SK-N-SH (cell line): ENCODE measurements at places on chromosomes 2 and 18.
A peak's percentile ranks its signal among the peaks of the same experiment; 100 is the strongest.

GRCh38 chr2:201116959-201117734 is 1.2 kb downstream of the CFLAR start:
- no peak for DNase-seq

DNA sequence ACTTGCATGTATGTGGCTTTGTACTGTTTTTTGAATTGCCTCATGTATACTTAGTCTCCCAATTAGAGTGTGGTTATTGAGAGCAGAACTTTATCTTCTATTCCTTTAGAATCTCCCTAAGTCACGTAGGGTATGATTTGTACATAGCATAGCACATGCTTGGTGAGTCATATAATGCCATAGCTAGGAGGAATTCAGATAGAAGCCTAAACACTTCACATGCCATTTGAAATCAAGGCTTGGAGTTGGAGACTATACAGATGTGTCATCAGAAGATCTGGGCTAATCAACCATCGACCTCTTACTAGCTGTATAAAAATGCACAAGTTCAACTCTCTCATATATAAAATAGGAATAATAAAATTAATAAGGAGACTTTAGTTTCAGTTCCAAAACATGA is 222.6 kb upstream of the ST6GAL2 start:
- DNase-seq = no peak

- DNase-seq = peak; percentile 84
Observed at GRCh38 chr2:61853086-61853846, 594 bp downstream of the FAM161A start.

DNA sequence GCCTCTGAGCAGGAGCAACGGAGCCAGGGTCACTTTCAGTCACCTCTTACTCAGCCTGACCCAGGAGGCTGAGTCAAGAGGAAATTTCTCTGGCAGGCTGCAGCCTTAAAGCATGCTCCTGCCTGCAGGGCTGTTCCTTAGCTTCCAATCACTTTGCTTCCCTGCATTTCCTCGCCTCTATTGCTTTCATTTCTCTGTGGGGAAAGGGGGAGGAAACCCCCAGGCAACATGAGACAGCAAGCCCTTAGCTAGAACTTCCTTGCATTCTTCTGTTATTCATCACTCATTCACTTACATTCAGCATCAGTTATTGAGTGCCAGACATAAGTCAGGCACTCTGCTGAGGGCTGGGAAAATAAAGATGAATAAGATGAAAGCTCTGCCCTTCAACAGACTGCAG is 13.0 kb downstream of the XDH start:
- no peak for DNase-seq

DNA sequence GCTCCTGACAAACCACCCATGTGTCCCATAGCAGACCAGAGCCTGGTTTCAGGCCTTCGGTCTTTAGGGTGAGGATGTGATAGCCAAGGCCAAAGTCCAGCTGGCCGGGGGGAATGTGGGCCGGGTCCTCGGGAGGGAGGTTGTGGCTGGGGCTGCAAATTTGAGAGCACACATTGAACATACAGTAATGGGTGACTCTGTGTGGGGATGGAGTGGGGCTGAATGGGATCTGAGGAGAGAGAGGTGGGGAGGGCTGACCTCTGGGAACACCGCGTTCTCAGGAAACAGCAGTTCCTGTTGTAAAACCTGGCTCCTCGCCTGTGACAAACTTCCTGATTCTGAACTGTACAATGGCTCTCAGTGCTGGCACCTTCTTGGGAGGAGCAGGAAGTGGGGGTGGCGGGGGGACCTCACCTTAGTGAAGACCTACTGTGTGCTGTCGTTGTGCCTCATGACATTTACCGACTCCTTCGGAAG is 48.8 kb downstream of the MCFD2 start:
- no peak for DNase-seq

- DNase-seq = no peak
Observed at GRCh38 chr2:236178890-236179235, 10.7 kb upstream of the GBX2 start.

DNA sequence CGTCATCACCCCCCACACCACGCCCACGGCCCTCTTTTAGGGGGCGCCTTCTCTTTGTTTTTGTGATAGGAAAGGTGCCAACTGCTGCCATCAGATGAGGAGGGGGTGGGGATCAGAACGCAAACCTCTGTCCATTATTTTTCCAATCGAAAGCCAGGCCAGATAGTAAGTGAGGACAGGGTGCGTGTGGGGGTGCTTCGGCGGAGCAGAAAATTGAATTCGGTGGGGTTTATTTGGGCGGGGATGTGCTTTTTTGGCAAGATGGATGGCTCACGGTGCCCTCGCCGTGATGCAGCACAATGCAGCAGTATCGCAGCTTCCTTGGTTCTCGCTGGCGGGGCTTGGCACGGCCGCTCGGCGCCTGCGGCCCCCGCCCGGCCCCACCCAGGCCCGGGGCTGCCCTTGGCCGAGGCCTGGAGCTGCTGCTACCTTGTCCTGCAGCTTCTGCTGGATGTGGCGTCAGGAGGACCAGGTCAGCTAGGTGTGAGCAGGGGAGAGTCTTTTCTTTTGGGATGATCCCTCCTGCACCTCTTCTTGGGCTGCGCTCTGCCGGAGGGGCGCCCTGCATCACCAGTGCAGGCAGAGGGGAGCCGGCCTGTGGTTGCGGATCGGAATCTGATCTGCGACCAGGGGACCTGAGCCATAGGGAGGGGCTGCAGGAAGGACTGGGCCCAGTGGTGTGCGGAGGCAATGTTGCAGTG is 1.3 kb downstream of the SPTBN1 start:
- peak; percentile 72 for DNase-seq

DNA sequence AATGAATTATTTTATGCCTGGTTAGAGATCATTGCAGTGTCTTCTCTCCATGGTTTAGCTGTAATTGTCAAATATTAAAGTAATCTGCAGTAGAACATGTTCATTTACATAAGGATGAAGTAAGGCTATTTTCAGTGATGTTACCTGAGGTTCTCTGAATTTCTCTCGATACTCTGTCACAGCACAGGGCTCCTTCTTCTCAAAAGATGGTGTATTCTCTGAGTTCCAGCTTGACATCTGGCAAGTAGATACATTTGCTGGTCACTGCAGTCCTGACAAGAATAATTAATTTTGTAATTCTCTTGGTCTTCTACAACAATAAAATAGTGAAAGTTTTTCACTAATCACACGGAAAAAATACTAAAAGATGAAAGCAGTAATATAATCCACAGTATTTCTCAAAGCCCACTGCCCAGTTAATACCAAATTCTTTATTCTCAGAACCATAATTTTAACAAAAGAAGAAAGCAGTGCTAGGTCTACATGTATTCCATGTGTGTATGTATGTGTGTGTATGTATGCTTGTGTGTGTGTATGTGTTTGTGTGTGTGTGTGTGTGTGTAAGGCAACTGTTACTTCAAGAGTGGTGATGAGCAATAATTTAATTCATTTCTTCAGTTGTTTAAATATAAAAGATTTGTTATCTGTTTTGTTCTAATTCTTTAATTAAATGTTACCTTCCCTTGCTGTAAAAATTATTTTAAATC is 1165.5 kb upstream of the SLC39A10 start:
- no peak for DNase-seq

DNA sequence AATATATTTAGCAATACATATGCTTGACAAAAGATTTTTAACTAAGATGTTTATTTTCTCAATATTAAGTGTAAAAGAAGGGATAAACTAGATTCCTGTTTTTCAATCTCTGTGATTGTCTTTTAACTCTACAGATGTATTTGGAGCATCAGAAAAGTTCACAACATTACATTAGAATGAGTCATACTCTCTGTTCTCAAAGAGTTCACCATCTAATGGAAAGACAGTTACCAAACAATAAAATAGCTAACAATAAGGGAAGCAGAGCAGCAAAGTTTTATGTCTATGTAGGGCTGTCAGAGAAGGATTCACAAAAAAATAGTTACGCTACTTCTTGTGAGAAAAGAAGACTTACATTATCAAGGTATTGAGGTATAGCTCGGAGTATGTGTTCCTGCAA is 109.2 kb upstream of the MAP2 start:
- DNase-seq = no peak
